Epithelial cell of proximal tubule (primary cell): ENCODE measurements at places on chromosomes 6 and 20. TPM values are rescaled to one million over a fixed set of nuclear protein-coding genes. Genes with fewer than 3 reads are reported as not detected.

GRCh38 chr20:25867776-25868649 is 171.4 kb upstream of the ZNF337 start:
- no peak for DNase-seq

GRCh38 chr20:12180107-12180661 is 262.5 kb downstream of the BTBD3 start:
- DNase-seq: no peak

The GPX6 gene
- not detected in 2 replicates for total RNA-seq

GRCh38 chr6:40933864-40934263 is 105.2 kb downstream of the UNC5CL start:
- no peak for DNase-seq

The C6orf52 gene
- total RNA-seq: 2.5 TPM in 1 of 2 replicates, not detected in the other

DNA sequence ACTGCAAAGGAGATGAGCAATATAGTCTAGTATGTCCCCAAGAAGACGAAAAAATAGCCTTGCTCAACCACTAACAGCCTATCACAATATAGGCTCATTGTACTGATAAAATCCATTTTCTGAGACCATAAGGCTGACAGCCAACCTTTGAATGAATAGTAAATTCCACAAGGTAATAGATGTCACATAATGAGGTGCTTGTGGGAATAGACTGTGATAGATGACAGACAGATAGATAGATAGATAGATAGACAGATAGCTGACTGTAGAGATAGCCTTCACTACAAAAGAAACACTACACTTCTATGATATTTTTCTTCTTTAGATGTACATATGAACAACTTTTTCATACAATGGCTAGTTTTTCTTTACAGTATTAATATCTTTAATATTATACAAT is 760.3 kb upstream of the NRSN1 start:
- no peak for DNase-seq
